ENCODE measurements at places on chromosomes 7 and 10. TPM values are rescaled to one million over a fixed set of nuclear protein-coding genes. Genes with fewer than 3 reads are reported as not detected.
A peak's percentile ranks its signal among the peaks of the same experiment; 100 is the strongest.

- no peak for DNase-seq
These were observed 96.9 kb downstream of the TES start for GRCh38 chr7:116307253-116307652.

DNA sequence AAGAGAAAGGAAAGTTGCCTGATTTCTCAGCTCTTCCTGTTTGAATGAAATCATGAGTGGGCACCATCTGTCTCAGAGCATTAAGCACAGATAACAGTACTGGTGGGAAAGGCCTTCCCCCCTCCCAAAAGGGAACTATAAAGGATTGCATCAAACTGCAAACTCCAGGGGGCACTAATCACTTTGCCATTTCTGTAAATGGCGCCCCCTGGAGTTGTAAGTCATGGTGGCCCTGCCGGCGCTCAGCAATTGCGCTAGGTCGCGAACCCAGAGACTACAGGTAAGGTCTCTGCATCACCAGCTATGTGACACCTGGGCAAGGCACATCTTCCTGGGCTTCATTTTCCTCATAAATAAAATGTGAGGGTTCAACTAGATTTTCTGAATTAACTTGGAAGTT, 11.1 kb downstream of the LRRC4 start:
- DNase-seq: peak; percentile 70

- DNase-seq: peak; percentile 88
These were observed 11.3 kb downstream of the C10orf105 start for GRCh38 chr10:71708301-71708703.

Gene KCP
- 5.3 TPM for total RNA-seq

- peak; percentile 10 for DNase-seq
These were observed 115.2 kb downstream of the TCERG1L start for GRCh38 chr10:131196176-131196885.

Gene STEAP1B
- total RNA-seq: 3.2 TPM

- peak; percentile 88 for DNase-seq
These were observed 3.7 kb downstream of the ELOVL3 start for GRCh38 chr10:102229810-102230263.

DNA sequence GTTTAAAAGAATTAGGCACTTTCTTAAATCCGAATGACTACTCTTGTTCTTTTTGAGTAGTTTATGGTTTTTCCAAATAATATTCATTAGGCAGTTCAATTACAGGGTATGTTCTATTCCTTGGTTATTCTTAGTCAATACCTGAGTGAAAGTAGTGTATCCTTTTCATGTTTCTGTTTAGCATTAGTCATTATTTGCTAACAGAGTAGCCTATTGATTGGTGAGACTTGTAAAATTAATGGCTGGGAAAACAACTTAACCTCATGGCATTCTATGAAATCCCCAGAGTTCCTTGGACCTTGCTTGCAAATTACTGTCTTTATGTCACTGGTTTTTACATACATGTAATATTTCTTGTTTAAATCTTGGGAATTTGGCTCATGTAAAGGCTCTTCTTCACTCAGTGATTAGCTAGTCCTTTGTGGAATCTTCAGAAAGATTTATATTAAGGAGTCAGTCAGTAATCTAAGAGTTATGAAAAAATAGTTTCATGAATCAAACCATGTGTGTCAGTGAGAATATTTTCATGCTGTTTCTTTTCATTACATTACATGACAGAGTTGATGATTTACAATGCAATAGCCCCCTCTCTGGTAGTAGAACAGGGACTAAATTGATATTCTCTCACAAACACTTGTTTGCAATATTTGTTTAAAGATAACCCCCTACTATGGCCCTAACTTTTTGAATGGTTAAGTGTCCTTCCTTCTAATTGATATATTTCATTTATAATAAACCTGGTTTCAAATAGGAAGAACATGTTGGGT, 81.5 kb upstream of the LRRTM3 start:
- DNase-seq: no peak

Gene SNX13
- 29.0 TPM for total RNA-seq

DNA sequence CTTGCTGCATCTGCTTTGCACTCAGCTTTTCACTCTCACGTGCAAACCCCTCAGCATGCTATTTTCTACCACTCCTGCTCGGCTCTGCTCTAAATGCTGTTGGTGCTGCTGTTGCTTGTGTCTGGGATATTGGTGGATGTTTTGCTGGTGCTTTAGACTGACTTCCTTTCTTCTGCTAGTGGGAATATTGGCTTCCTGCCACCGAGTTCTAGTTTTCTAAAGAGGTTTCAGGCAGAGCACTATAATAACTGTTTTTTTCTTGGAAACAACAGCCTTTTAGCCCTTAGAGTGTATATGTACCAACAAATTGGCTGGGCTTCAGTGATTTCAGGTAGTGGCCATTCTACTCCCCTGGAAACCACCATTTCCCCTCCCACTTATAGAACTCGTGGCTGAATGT, 27.8 kb downstream of the TMEM236 start:
- DNase-seq: no peak

Gene RALA
- total RNA-seq: 54.9 TPM

GRCh38 chr7:69232445-69233376, 365.6 kb upstream of the AUTS2 start:
- DNase-seq: peak; percentile 92

Gene WNT16
- not detected for total RNA-seq

- no peak for DNase-seq
These were observed 132.9 kb upstream of the ZMIZ1 start for GRCh38 chr10:78935697-78936407.

Gene SFTPA1
- total RNA-seq: not detected

GRCh38 chr7:121286742-121287734, 41.8 kb upstream of the WNT16 start:
- no peak for DNase-seq

Gene UNCX
- total RNA-seq: not detected

- no peak for DNase-seq
These were observed 16.7 kb downstream of the PPP1R3C start for GRCh38 chr10:91616137-91616536.

- peak; percentile 37 for DNase-seq
These were observed 186.1 kb downstream of the BMPER start for GRCh38 chr7:34091321-34091917.

DNA sequence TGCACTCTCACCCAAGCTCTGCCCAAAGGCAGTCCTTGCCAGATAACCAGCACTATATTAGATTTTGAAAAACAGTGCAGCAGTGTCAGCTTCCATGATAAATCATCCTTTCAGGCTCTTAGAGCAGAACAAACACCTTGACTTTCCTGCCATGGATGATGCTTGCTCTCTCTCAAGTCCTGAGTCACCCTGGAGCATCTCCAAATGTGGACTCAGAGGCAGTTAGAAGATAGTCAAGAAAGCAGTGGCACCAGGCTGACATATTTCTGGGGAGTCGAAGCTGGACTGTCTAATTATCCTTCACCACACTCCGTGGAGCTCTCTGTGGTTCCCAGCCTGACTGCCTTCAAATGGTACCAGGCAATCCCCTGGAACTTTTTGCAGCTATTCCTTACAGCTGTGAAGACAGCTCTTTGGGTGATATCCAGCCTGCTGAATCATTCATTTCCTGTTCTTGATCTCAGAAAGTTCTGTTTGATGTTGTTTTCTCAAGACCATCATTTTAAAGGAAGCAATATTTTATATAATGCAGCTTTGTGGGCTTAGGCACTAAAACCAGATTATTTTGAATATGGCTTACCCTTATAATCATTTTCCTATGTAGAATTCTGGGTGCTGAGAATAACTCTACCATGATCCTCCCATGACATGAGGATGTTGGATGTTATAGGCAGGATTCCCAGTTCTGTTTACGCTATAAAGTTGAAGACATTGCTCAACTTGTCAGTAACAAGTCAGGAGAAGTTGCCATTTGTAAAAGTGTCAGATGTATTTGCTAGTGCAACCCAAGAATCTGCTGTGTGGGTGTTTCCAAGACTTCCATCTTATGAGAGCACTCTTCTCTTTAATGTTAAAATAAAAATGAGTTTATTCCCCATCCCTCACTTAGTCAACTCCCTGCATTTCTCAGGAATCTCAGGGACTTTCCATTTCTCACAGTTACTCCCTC, 233.8 kb downstream of the C7orf25 start:
- no peak for DNase-seq

GRCh38 chr10:72782649-72783330, 90.8 kb downstream of the MCU start:
- no peak for DNase-seq

Gene RAB19
- 14.4 TPM for total RNA-seq

DNA sequence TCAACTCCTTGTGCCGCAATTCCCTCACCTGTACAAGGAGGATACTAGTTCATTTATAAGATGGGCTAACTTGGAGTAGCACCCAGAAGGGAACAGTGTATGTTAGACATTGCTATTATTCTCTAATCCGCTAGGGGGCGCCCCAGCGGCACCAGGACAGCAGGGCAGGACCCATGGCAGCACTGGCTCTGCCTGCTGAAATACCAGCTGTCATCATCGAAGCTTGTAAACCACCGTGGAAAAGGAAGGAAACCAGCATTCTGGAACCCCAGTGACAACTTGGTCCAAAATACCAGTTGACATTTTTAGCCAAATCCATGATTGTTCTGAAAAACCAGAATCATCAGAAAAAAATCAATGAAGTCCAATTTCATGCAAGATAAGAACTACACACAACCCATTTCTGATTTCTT, 134.4 kb downstream of the ITGA8 start:
- peak; percentile 78 for DNase-seq

GRCh38 chr10:132698211-132698751, 87.7 kb downstream of the NKX6-2 start:
- peak; percentile 23 for DNase-seq

Gene TMEM120A
- total RNA-seq: 23.2 TPM

GRCh38 chr7:25849500-25850184, 302.4 kb upstream of the NFE2L3 start:
- no peak for DNase-seq
